Fibroblast of the aortic adventitia (primary cell): ENCODE measurements at places on chromosomes 12 and 14. TPM values are rescaled to one million over a fixed set of nuclear protein-coding genes. Genes with fewer than 3 reads are reported as not detected.

Gene LAG3
- 0.16 TPM in 1 of 2 replicates, not detected in the other for total RNA-seq

Gene PLEK2
- 1.8 and 2.8 TPM in 2 replicates for total RNA-seq

Gene PROX2
- not detected in 2 replicates for total RNA-seq

Gene CD9
- 56.2 and 407 TPM in 2 replicates for total RNA-seq

Gene FAM186B
- total RNA-seq, result 0.45 and 2.7 TPM in 2 replicates

Gene NOS1
- not detected in 2 replicates for total RNA-seq

Gene PRB2
- not detected in 2 replicates for total RNA-seq

Gene SLC11A2
- total RNA-seq, result 50.7 and 53.7 TPM in 2 replicates

Gene AVPR1A
- 0.41 TPM in 1 of 2 replicates, not detected in the other for total RNA-seq

Gene POLE2
- total RNA-seq, result 1.1 and 36.2 TPM in 2 replicates

Gene RTL1
- total RNA-seq, result not detected in 2 replicates

Gene CDCA3
- 23.5 TPM in 1 of 2 replicates, not detected in the other for total RNA-seq

Gene GLT8D2
- total RNA-seq, result 46.0 and 55.3 TPM in 2 replicates

Gene GNB3
- 3.4 TPM in 2 replicates for total RNA-seq

Gene SOX5
- 5.4 and 12.8 TPM in 2 replicates for total RNA-seq

Gene REM2
- total RNA-seq, result 0.09 TPM in 1 of 2 replicates, not detected in the other

Gene ANAPC7
- total RNA-seq, result 25.8 and 41.0 TPM in 2 replicates

Gene PTHLH
- 1.6 and 4.3 TPM in 2 replicates for total RNA-seq

Gene RHOJ
- 7.4 and 13.5 TPM in 2 replicates for total RNA-seq

Gene DTX1
- total RNA-seq, result 0.16 TPM in 1 of 2 replicates, not detected in the other

Gene PPP1CC
- total RNA-seq, result 130 and 213 TPM in 2 replicates

Gene GPRC5D
- not detected in 2 replicates for total RNA-seq

Gene KRT82
- not detected in 2 replicates for total RNA-seq

Gene HOXC12
- total RNA-seq, result not detected in 2 replicates

Gene PKP2
- total RNA-seq, result 0.45 and 16.1 TPM in 2 replicates

Gene PRH2
- not detected in 2 replicates for total RNA-seq

Gene MIP
- total RNA-seq, result not detected in 2 replicates

Gene PTPN21
- 10.3 and 16.2 TPM in 2 replicates for total RNA-seq

Gene SAMD15
- total RNA-seq, result 2.0 and 3.6 TPM in 2 replicates

Gene ANO4
- 0.18 and 1.6 TPM in 2 replicates for total RNA-seq

Gene KRT80
- 0.25 and 0.36 TPM in 2 replicates for total RNA-seq

Gene PFDN5
- 441 and 577 TPM in 2 replicates for total RNA-seq

Gene PZP
- total RNA-seq, result not detected in 2 replicates

Gene PITPNM2
- total RNA-seq, result 4.1 and 6.6 TPM in 2 replicates

Gene EFS
- total RNA-seq, result 4.6 and 10.8 TPM in 2 replicates

Gene GPRC5A
- 5.4 and 15.5 TPM in 2 replicates for total RNA-seq

Gene OLR1
- total RNA-seq, result not detected in 2 replicates

Gene MFAP5
- 220 and 259 TPM in 2 replicates for total RNA-seq

Gene TUNAR
- total RNA-seq, result not detected in 2 replicates

Gene TAS2R9
- 0.09 TPM in 1 of 2 replicates, not detected in the other for total RNA-seq
